Calu3 (cell line): ENCODE measurements at places on chromosomes 7 and 10. TPM values are rescaled to one million over a fixed set of nuclear protein-coding genes. Genes with fewer than 3 reads are reported as not detected.
A peak's percentile ranks its signal among the peaks of the same experiment; 100 is the strongest.

DNA sequence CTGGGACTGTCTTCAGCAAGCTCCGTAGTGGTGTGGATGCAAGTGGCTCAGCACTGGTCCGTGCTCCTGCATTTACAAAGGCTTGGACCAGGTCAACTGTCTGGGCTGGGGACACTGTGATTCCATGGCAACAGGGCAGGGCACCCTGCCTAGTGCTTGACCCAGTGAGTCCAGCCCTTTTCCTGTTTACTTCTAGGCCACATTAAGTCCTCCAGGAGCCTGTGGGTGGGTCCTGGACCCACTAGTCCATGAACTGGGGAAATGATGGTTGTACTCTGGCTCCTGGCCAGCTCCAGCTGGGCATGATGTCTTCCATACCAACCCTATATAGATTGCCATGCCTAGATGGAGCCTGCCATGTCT, 152.0 kb downstream of the RPS24 start:
- DNase-seq = no peak
- H3K4me1 ChIP-seq = no peaks in the 10 kb centered on the region
- peaks cover 66% of the 10 kb centered on the region for H3K27me3 ChIP-seq

DNA sequence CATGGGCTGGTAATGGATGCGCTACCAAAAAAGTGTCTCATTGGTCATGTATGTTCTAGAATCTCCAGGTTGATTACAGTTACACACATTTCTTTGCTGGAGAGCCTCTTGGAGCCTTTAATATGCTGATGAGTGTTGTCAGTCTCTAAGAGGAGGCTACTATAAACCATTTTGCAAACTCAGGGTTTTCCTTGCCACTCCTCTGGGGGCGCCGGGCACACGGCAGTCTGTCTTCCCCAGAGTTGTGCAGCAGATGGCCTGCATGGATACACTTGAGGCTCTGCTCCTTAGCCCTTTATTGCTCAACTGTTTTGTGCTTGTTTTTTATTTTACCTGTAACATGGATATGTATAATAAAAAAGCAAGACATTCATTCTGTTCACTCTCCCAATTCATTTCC, 196.5 kb downstream of the ACTR3B start:
- no peaks in the 10 kb centered on the region for H3K27me3 ChIP-seq
- no peak overlapping the region for H3K27ac ChIP-seq
- no peaks in the 10 kb centered on the region for H3K4me1 ChIP-seq
- DNase-seq = no peak
- no peaks in the 10 kb centered on the region for H3K36me3 ChIP-seq

- no peaks in the 10 kb centered on the region for H3K4me1 ChIP-seq
- DNase-seq = no peak
- no peak overlapping the region for H3K27ac ChIP-seq
- H3K36me3 ChIP-seq = no peaks in the 10 kb centered on the region
Observed at GRCh38 chr10:10584161-10584560, 433.5 kb upstream of the CELF2 start.

DNA sequence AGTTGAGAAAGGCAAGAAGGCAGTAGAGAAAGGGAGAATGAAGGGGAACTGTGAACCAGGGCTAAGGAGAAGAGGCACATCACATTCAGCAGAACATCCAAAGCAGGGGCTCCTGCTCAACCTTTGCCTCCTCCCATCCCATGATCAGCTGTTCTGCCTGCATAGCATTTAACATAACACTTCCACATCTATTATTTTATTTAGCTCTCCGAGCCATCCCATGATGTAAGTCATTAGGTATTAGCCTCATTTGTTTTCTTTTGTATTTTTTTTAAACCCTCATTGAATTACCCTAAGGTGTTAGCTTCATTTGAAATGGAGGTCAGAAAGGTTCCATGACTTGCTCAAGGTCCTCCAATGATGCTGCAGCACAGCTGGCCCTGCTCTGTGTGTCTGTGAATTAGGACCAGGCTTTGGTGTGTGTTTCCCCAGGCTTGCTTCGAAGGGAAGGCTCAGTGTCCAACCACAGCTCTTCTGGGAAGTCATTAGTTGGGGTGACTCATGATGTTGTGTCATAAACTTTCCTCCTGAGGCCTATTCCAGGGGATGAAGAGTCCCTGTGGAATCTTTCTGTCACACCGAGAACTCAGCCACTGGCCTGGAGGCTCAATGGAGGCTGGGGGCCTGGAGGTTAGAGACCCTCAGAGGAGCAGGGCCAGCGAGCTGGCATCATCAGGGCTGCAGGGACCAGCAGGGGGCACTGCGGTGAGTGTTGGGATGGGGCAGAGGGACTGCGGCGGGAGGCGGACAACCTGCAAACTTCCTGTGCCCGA, 16.5 kb downstream of the NPFFR1 start:
- DNase-seq = peak; percentile 56
- H3K4me3 ChIP-seq = no peak overlapping the region
- H3K27ac ChIP-seq = peak overlapping the region; percentile 3
- H3K36me3 ChIP-seq = peaks cover 6% of the 10 kb centered on the region
- H3K27me3 ChIP-seq = no peaks in the 10 kb centered on the region

GRCh38 chr7:101511965-101512364, 117.1 kb downstream of the MYL10 start:
- peaks cover 10% of the 10 kb centered on the region for H3K4me1 ChIP-seq
- H3K27ac ChIP-seq = no peak overlapping the region
- no peaks in the 10 kb centered on the region for H3K36me3 ChIP-seq
- no peak overlapping the region for H3K4me3 ChIP-seq
- peaks cover 38% of the 10 kb centered on the region for H3K27me3 ChIP-seq

GRCh38 chr10:122689146-122689820, 10.4 kb downstream of the C10orf120 start:
- DNase-seq = no peak
- peaks cover 65% of the 10 kb centered on the region for H3K27me3 ChIP-seq
- no peak overlapping the region for H3K4me3 ChIP-seq
- no peaks in the 10 kb centered on the region for H3K36me3 ChIP-seq
- no peaks in the 10 kb centered on the region for H3K4me1 ChIP-seq

- H3K36me3 ChIP-seq = no peaks in the 10 kb centered on the region
- no peak overlapping the region for H3K27ac ChIP-seq
- no peak for DNase-seq
- no peaks in the 10 kb centered on the region for H3K27me3 ChIP-seq
- H3K4me3 ChIP-seq = no peak overlapping the region
- H3K4me1 ChIP-seq = peaks cover 26% of the 10 kb centered on the region
Observed at GRCh38 chr10:31011665-31012022, 20.0 kb downstream of the ZNF438 start.

SEMA3A gene
- 20.2 and 24.3 TPM in 2 replicates for total RNA-seq

THAP5 gene
- total RNA-seq = 15.8 and 18.3 TPM in 2 replicates
